ENCODE measurements at places on chromosomes 1 and 21.

DNA sequence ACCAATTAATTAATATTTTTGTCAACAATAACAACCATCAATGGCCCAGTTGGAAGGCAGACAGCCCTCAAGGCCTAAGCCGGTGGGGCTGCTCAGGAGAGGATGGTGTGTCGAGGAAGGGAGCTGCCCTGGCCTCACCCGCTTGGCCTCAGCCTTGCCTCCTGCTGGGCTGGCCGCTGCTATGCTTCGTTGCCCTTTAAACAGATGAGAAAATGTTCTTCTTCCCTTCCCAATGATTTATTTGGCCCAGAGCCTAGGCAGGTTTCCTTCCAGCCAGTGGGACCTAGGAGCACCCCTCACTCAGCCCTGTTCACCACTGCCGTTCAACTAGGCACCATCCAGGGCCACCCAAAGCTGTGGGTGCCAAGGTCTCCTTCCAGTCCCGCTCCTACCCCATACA is 3.1 kb upstream of the ADGRB2 start:
- DNase-seq = no peak

DNA sequence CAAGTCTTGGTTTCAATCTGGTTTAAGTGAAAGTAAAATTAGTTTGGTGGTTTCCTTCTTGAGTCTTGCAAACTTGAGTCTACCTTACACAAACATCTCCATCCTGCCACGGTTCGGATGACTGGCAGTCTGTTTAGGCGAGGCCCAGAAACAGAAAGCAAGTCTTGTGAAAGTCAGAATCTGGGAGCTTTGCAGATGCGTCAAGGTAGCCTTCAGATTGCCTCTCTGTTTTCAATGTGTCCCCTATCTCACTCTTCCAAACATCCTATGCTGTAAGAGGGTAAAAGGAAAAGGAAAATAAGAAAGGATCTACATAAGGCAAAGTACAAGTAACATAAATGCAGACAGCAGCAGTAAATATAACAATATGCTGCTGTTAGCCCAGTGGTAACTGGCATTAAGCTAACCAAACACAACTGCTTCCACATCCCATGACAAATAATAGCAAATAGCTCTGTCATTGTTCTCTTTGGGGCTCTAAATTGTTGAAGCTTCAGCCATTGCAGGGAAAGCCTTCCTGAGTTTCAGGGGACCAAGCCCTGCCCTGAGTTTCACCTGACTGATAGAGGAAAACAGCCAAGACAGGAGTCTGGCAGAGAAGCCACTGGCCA is 26.2 kb upstream of the C1orf105 start:
- DNase-seq = peak; percentile 34

GRCh38 chr1:106568201-106568974 is 488.1 kb upstream of the PRMT6 start:
- DNase-seq = no peak

DNA sequence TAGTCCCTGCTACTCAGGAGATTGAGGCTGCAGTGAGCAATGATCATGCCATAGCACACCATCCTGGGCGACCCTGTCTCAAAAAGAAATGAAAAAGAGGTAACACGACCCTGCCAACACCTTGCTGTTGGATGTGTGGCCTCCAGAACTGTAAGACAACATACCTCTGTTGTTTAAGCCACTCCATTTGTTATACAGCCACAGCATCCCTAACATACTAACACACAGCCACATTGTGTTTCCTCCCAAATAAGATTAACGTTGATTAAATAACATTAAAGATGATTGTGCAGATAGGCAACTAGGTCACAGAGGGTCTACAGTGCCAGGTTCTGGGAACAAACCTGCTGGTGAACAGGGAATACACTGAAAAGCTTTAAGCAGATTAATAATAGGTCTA is 170.4 kb downstream of the RERE start:
- no peak for DNase-seq

GRCh38 chr21:43871487-43871886 is 6.5 kb downstream of the AGPAT3 start:
- DNase-seq = no peak

GRCh38 chr1:154844297-154844681 is 25.8 kb downstream of the KCNN3 start:
- DNase-seq = no peak

GRCh38 chr1:167210966-167211674 is 9.6 kb upstream of the POU2F1 start:
- DNase-seq = no peak

DNA sequence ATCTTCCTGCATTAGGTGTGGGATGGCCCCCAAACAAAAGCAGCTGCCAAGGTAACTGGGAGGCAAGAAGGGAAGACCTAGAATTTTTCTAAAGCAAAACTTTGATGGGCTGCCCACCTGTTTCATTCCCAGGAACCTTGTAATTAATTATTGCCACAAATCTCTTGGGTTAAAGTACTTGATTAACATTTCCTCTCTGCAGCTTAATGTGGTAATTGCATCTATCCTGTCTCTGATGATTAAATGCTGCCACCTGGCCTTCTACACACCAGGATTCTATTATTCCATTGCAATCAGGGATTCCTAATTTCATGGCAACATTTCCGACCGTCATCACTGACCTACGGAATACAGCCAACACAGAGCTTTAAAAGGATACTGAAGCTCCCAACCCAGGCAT is 68.3 kb upstream of the RC3H1 start:
- no peak for DNase-seq

DNA sequence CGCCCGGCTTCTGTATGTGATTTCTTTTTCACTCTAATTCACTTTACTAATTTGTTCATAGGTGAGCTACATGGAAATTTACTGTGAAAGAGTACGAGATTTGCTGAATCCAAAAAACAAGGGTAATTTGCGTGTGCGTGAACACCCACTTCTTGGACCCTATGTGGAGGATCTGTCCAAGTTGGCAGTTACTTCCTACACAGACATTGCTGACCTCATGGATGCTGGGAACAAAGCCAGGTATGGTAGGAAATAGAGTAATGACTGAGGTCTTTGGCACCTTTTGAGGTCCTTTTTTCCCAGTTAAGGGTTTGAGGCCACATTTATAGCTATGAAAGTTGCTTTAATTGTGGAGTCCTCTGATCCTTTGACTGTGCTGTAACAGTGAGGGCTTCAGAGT is 56.9 kb downstream of the KIF1B start:
- no peak for DNase-seq

DNA sequence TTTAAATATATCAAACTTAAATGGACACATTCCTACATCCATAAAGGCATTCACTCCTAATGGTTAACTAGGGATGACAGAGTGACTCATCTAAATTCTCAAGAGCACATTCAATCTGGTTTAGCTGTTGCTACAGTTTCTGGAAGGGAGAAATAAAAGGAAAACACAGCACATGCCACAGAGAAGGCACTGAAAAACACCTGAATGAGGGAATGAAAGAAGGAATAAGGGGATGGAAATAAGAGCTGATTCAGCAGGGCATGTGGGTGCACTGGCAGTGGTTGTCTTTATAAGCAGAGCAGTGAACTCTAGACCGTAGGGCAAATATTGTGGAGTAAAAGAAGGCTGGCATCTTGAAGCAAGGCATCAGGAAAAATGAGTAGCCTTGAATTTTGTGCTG is 79.3 kb downstream of the LHX4 start:
- DNase-seq = no peak

GRCh38 chr1:233473549-233474204 is 140.2 kb upstream of the KCNK1 start:
- no peak for DNase-seq

GRCh38 chr1:58982259-58982998 is 198.6 kb upstream of the JUN start:
- no peak for DNase-seq

DNA sequence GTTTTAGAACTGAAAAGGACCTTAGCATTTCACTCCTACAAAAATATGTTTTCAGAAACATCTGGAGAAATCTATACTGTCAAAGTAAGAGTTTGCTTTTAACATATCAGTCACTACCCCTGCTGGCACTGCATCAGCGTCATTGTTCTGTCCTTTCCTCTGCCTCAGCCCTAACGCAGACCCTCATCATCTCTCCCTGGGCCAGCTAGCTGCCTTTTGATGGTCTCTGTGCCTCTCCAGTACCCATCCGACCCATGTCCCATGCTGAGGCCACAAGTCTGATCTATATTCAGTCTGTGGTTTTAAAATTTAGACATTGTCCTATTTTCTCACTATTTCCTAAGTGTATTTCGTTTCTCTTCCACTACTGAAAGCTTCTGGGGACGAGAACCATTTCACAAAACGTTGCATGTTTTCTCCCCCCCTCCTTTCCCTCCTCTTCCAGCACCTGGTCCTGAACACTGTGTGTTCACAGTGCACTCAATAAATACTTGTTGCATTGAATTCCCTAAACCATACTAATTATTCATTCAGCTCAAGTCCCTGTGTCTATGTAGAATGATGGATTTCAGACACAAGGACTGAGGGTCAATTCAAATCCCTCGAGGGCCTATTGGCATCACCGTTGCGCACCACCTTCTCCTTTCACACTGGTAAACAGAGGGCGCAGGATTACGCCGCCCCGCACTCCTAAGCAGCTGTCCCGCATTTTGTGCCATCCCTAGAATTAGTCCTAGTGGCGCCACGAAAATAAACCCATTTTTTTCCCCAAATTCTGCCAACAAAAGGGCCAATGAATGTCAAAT is 53.4 kb downstream of the CD2 start:
- no peak for DNase-seq

DNA sequence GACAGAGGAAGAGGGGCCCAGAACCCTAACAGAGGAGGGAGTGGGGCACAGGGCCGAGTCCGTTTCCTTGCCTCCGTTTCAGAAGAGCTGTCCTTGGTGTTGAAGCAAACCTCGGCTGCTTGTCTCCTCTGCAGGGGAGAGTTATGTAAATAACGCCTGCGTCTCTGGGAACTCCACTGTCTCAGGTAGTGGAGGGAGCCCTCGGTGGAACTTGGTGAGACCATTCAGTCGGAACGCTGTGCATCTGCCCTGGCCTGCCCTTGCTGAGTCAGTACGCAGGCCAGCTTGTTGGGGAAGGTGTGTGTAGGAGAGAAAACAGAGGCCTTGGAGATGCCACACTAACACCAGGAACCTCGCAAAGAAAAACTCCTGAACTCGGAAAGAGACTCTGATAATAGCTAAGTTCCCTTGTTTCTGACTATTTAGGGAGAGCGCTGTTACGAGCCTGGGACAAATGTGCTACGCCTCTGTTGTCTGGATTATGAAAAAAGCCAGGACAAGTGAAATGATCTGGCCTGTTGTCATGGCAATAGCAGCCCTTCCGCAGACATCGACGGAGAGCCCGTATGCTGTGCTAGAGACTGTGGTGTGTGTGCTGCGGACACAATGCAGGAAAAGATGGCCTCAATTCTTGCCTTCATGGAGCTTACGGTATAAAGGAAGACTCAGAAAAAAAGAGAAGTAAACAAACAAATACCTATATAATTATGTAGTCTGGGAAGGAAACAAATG is 94.6 kb upstream of the AKT3 start:
- no peak for DNase-seq

GRCh38 chr1:191662746-191663145 is 495.5 kb upstream of the RGS18 start:
- DNase-seq = no peak

GRCh38 chr1:87394982-87395381 is 66.3 kb downstream of the LMO4 start:
- no peak for DNase-seq

DNA sequence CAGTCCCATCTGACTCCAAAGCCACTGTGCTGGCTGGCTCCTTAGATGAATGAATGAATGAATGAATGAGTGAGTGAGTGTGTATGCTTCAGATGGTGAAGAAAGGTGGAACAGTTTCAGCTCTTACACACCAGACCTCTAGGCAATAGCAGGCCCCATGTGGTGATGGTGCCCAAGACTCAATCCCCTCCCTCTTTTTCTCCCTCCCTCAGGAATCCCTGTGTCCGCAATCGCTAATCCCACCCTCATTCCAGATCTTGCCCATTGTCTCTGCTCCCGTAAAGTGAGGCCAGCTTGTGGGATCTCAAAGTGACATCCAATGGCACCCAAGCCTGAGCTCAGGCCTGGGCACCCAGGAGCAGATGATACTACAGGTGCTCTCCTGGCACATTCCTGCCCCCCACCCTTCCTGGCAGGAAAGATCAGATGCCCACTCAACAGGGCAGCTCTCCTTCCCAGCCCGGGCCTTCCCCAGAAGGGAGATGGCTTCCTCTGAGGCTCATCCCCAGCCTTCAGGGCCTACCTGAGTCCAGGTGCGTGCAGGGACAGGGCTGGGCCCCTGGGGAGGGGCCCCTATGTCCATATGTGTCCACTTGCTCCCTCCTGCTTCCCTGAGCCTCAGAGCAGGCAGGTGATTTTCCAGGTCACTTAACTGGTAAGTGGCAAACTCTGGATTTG is 106.4 kb downstream of the HMGB4 start:
- DNase-seq = no peak

GRCh38 chr1:185058876-185059275 is 13.5 kb downstream of the RNF2 start:
- DNase-seq = no peak

DNA sequence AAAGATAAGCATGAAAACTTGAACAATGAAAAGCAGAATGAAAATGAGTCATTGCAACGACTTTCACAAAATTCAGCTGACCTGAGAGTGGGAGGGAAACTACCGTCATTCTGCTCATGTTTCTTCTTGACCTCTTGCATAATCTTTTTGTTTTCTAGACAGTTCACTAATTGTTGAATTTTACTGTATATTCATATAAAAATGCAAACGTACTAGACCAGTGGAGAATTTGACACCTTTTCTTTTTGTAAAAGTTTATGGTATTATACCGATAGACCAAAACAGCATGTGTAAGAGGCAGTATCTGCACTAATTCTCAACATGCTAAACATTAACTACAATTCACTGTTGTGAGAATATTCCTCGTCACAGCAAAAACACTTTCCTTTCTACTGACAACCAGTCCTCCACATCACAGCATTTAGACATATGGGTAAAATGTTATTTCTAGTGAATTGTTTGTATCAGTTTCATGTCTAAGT is 137.8 kb downstream of the GREM2 start:
- no peak for DNase-seq

GRCh38 chr1:36759355-36759754 is 275.0 kb downstream of the GRIK3 start:
- no peak for DNase-seq

GRCh38 chr1:10374442-10374860 is 24.4 kb upstream of the PGD start:
- no peak for DNase-seq

DNA sequence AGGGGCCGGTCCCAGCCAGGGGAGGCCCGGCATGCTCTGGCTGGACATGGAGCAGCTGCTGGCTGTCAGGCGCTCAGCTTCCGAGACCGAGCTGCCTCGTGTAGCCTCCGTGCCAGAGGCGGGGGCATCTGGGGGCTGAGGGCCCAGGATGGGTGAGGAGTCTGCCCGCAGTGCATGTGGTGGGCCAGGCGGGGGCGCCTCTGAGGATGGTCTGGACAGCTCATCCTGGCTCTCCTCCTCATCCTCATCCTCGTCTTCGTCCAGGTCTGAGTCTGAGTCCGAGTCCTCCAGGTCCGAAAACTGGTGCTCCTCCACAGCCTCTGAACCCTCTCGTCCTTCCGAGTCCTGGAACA is 28.9 kb upstream of the EDN2 start:
- DNase-seq = no peak

DNA sequence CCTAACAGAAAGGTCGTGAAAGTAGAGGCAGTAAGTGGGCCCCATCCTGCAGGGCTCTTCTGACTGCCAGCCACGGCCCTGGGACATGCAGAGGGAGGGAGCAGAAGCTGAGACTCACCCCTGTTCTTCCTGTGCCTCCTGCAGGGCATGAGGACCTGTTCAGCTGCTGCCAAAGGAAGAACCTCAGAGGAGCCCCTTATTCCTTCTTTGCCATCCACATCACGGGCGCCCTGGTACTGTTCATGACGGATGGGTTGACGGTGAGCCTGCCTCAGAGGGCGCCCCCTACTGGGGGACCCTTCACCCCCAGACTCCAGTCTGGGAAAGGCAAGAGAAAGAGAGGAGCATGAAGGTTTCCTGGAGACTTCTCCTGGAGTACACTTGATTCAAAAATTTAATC is 47.1 kb downstream of the ELK4 start:
- no peak for DNase-seq

Data from stimulated activated CD8-positive, alpha-beta memory T cell treated with anti-CD3 and anti-CD28 coated beads, Interleukin-2, amount 100 ng/mL, for 48 hours (primary cell).